ENCODE measurements at places on chromosomes 12 and 14.

DNA sequence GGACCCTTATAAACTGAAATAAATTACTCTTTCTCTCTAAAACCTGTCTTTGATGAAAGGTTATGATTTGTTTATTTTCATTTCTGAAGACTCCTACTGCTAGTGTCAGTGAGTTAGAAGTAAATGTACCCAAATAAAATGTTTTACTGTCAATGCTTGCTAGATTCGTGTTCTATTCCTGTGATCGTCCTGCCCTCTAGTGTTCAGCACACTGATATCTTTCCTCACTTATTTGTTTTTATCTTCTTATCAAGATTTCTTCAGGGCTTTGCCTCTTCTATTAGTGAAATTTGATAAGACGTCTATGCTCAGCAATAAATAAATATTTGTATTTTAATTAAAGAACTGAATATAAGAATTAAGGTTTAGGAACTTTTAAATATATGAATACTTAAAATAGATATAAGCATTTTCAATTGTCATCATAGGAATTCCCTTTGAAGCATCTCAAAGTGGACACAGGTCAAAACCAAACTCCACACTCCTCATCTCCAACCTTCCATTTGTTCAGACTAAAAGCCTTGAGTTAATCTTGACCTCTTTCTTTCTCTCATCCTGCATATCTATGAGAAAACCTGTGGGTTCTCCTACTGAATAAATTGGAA lies 75.8 kb downstream of the C12orf50 start:
- peak; percentile 34 for DNase-seq

DNA sequence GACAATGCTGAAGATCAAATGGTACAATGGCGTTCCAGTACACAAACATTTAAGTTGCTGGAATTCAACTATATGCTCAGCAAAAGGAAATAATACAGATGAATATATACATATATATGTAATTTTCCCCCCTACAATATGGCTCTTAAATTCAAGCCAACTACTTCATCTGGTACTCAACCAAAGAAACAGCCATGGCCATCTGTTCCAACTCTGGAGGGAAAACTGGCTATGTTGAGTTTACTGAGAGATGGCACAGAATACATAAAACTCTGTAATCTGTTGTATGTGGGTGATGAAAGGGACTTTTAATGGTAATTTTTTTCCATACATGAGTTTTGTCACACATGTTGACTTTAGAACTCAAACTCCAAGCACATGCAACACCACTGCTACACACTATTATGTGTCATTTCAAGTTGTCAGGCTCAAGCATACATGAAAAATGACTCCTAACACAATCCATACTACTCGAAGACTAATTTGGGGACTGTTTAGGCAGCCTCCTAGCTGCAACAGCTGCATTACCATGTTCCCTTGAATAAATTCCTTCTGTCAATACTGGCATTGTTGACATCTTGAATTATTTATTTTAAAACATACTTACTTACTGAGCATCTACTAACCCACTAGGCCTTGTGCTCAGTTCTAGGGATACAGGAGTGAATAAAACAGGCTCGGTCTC lies 38.2 kb upstream of the MAP3K9 start:
- DNase-seq = no peak

GRCh38 chr14:67722293-67722692 lies 20.6 kb downstream of the RDH12 start:
- no peak for DNase-seq

GRCh38 chr12:83077041-83077440 lies 390.3 kb downstream of the TMTC2 start:
- no peak for DNase-seq

- no peak for DNase-seq
Observed at GRCh38 chr14:60087668-60088067, 4.1 kb upstream of the PCNX4 start.

Measured in RWPE1 (cell line).